ENCODE measurements at places on chromosomes 6 and 20. TPM values are rescaled to one million over a fixed set of nuclear protein-coding genes. Genes with fewer than 3 reads are reported as not detected.

Gene SERINC1
- 189 TPM for total RNA-seq

Gene SRSF6
- 58.4 TPM for total RNA-seq

Gene SRMS
- total RNA-seq, result 0.34 TPM

Gene ELOVL2
- under 0.01 TPM for total RNA-seq

Gene VGLL2
- not detected for total RNA-seq

Gene CLPSL2
- not detected for total RNA-seq
